ENCODE measurements at places on chromosomes 11 and 22.

DNA sequence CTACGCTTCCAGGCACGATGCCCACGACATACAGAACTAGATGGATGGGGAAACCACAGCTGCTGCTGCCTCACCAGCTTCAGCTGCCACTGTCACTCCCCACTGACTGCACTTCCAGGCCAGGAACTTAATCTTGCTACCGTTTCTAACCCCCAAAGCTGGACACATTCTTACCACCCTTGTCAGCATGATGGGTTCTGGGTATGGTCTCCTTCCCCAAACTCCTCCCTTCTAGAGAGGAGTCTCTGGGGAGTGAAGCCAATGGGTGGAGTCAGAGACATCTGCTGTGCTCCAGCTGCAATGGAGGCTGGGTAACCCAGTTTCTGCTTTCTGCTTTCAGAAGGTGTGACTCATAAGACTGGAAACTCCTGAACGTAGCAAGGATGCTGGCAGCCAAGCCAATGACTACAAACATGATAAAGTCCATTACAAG lies 87.0 kb upstream of the THY1 start:
- DNase-seq: peak; percentile 81

DNA sequence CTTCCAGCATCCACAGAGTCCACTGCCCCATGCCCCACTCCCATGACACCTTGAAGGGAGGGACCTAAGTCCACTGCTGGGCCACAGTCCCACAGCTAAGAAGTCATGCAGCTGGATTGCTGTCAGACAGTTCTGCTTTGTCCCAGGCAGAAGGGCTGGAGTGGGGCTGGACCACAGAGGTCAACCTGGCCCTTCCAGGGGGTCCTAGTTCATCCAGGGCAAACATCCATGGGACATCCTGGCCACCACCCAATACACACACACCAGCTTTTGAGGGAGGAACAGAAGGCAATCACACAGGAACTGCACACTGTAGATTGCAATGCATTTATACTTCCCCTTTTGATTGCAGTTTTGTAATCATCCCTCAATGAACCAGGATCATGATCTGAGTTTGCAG lies 11.3 kb upstream of the APOL4 start:
- no peak for DNase-seq

- no peak for DNase-seq
Measured at GRCh38 chr11:94018721-94019120, 2.4 kb upstream of the HEPHL1 start.

DNA sequence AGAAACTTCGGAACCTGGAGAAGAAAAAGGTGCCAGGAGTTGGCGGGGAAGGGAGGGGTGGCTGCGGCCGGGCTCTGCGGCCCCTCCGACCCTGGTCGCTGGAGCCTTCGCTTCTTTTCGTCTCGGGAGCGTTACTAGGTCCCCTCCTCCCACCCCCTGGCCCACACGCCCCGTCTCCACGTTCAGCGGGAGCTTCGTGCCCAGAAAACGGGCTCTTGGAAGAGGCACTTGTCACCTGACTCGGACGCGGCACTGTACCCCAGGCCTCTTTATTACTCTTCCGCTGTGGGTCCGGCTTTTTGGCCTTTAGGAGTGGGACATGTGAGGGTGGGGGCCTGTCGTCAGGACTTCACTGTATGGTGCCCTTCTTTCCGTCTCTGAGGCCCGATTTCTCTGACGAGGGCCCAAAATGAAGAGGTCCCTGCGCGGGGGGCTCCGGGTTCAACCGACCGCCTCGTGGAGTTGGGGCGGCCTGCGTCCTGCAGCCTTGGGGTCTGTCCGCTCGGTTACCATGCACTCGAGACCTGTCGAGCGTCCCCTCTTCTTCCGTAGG lies 1.2 kb downstream of the CAPRIN1 start:
- peak; percentile 6 for DNase-seq

GRCh38 chr11:45794169-45794568 lies 10.8 kb upstream of the SLC35C1 start:
- no peak for DNase-seq

DNA sequence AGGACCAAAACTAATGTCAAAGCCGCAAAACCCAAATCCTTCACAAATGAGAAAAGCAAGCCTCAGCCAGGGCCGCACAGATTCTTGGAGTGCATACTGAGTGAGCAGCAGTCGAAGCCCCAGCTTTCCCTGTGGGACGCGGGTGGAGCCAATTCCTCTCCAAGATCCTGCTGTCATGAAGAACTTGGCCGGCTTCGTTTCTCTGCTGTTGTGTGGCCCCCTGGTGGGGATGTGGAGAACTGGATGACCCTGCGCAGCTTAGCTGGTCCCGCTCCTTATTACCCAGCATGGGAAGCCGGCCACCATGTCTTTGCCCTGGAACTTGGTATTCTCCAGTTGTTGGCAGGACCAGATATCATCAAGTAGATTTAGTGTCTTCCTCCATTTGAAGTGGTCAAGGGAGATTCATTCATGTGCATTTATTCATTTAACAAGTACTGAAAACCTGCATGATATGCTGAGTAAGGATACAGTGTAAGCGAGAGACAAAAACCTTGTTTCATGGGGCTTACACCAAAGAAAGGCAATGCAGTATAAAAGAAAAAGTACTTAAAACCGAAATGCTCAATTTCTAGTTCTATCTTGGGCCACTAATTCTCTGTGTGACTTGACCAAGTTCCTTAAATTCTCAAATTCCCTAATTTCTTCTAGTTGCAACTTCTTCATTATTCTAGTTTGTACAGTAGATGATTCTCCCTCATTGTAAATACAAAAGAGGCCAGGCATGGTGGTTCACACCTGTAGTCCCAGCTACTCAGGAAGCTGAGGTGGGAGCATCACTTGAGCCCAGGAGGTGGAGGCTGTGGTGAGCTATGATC lies 56.7 kb upstream of the CRTAM start:
- DNase-seq: peak; percentile 87

DNA sequence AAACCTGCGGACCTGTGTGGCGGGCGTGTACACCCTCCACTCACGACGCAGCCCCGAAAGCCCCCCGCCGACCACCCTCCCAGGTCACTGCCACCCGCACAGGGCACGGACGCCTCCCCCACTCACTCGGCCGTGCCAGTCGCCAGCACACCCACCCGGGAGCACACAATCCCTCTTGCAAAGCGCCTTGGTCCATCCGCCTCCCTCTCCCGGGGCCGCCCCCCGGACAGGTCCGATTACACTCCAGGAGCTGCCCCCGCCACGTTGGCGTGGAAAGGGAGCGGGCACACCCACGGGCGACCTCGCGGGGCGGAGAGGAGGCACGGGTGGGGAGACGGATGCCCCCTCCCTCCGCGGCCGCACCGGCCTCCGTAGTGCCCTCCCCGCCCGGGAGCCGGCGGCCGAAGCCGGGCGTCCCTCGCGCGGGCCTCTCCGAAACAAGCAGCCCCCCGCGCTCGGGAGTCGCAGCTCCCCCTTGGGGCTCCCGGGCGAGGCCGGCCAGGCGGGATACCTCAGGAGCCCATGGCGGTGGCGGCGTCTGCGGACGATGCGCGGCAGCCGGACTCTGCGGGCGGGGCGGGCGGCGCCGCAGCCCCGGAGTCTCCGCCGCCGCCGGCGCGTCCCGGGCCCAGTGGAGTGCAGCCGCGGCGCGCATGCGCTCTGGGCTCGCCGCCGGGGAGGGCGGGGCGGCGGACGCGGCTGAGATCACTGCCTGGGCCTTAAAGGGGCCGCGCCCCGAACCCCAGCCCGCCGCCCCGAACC lies at the start of gene TMEM184B:
Gene TMEM184B, minus strand, starts transcription at position 638 of the 762 bp plus-strand sequence. CDS start 25,049 bp downstream, outside the sequence.
- peak; percentile 98 for DNase-seq

GRCh38 chr22:35601013-35601580 lies 16.0 kb downstream of the MB start:
- no peak for DNase-seq

DNA sequence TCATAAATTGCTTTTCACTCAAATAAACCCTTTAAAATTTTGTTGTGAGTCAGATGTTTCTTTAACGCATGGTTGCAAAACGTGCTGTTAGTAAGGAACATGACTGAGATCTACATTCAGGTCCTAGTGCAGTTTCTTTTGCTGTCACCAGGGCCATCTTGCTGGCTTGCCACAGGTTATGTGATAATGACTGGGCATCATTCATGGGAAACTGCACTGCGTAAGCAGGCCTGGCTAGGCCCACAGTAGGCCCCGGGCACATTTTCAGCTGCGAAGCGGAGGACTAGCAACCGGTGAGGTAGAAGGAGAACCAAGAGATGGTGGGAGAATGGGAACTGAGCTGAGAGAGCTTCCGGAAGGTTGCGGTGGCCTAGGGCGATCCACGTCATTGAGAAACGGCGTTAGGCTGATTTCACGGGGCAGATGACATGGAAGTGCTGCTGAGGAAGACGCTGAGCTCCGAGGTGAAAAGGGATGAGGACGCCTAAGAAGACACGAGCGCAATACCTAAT lies 3.2 kb upstream of the KLHDC7B start:
- DNase-seq: no peak

- no peak for DNase-seq
Measured at GRCh38 chr11:15875943-15876342, 480.4 kb downstream of the SOX6 start.

DNA sequence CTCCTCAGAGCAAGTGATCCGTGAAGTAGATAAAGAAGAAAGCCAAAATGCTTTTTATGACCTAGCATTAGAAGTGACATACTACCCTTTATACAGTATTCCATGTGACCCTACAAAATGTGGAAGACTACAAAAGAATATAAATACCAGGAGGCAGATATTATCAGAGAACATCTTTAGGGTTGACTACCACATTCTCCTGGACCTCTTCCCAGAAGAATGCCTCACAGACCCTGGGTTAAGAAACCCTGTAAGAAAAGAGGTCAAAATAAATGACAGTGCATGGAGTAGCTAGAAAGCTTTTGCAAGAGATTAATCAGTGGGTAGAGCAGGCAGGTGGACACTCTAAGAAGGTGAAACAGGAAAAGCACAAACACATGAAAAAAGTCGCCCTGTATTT lies 69.2 kb downstream of the FANCF start:
- no peak for DNase-seq

- no peak for DNase-seq
Measured at GRCh38 chr11:2963761-2964160, 28.4 kb downstream of the NAP1L4 start.

- no peak for DNase-seq
Measured at GRCh38 chr11:10315083-10315482, 10.2 kb downstream of the ADM start.

DNA sequence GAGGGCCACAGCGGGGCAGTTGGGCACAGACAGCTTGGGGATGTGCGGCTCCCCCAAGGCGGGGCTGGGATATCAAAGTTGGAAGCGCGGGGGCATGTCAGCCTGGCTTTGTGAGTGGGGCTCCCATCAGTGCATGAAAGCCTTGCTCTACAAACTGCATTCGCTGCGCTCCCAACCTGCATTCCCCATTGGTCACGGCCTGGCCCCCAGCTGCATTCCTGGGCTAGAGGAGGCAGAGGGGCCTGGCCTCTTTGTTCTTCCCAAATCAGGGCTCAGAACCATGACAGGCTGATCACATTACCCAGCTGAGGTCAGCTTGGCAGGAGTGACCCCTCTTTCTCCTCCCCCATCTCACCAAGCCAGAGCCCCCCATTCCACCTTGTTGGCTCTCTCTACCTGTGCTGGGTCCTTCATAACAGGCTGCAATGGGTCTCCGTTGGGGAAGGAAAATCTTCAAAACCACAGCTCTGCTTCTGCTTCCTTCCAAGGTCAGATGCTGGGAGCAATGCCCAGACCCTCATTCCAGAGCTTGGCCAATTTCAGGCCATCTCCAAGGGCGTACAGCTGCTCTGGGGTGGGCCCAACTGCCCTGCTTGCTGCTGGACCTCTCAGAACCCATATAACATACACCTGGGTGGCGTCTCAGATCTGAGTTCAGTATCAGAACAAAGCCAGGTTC lies 38.7 kb upstream of the CDON start:
- DNase-seq: no peak

DNA sequence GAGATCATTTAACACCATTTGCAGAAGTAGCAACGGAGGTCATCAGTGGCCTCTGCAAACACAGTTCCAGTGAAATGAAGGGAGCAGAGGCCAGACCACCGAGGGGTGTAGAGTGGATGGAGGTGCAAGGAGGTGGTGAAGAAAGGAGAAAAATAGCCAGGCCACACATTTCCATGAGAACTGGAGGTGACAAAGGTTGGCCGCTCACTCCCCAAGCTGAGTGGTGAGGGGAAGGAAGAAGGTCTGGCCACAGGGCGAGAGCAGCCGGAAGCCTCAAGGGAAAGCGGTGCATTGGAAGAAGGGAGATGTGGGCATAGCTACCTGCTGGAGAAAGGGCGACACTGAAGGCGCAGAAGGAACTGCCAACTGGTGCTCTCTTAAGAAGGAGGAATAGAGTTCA lies 20.1 kb upstream of the TMPRSS4 start:
- DNase-seq: no peak

DNA sequence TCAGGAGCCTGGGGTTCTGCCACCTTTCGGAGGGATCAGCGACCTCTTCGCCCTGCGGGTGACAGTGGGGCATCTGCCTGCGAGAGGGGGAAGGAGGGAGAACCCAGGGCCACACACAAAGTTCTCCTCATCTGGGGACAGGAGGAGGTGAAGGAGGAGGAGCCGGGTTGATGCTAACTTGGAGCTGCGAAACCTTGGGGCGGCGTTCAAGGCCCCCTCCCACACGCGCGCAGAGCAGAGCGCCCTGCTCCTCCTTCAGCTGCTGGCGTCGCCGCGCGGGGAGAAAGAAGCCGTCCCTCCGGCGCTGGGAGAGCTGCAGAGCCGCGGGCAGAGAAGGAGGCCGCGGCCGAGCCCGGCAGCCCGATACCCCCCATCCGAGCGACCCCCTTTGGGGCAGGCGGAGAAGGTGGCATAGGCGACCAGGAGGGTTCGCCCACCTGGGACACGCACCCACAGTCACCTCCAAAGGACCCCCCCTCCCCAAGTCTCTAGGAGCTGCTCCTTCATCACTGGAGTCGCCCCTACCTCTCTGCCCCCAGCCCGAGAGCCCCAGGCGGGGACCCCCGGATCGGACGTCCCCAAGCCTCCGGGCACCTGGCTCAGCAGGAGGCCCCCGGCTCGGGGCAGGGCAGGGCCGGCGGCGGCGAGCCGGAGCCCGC lies at the start of gene RASD2:
Gene RASD2, plus strand, starts transcription at position 237 of the 659 bp plus-strand sequence. CDS start 5,979 bp downstream, outside the sequence.
- DNase-seq: peak; percentile 48
